ENCODE measurements at places on chromosomes 4 and X.

DNA sequence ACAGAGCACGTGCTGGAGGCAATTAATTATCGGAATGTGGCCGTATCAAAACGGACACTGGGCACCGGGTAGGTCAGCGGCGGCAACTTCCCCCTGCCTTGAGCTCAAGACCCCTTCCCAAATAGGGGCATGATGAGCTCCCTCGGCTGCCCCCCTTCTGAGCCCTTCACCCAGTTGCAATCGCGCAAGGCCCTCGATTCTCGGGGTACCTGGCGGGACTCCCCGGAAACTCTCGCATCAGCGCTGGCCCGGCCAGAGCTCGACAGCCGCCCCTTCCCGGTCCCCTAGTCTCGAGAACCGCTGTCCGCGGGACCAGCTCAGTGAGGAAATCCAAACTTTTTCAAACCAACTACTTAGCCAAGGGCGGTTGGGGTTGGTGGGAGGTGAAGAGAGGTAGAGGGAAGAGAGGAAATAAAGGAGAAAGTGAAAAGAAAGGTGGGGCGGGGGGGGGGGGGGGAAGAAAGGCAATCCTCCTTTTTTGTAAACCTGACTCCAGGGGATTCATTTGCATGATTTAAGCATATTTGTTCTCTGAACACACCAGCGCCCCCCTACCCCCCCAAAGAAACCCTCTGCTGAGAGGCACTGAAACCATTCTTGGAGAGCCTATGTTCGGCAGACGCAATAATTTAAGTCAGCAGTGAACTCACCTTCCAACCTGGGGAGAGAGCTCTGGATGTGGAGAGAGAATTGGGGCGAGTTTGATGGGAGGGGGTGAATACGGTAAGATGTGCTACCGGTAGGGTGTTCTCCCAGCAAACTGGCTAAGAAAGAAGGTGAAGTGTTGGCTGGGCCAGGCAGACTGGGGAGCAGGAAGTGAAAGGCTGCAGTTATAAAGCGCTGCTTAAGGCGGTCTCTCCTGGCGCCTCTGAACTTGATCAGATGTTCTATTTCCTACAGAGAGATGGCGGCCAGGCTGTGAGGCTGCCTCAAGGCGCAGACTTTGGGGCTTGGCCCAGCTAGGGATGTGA, 2.0 kb upstream of the ZIC3 start:
- DNase-seq = no peak

- DNase-seq = no peak
These were observed 36.0 kb downstream of the TMEM164 start for GRCh38 chrX:110038900-110039299.

GRCh38 chr4:187071946-187072600, 348.4 kb upstream of the FAT1 start:
- no peak for DNase-seq

DNA sequence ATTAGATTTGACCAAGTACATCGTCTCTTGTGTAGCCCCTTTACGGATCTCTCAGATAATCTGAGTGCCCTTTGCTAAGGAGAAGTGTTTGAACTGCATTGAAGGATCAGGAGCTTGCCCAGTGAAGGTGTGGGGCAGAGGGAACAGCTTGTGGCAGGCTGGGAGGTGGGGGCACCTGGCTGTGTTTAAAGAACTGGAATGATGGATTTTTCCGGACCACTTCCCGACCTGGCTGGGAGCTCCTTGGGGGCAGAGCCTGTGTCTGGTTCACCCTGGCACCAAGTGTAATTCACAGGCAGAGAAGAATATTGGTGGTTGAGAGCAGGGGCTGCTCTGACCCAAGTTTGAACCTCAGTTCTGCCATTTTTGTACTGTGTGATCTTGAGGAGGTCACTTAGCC, 18.5 kb downstream of the TBC1D14 start:
- DNase-seq = no peak
